ENCODE measurements at places on chromosomes 16 and 17. TPM values are rescaled to one million over a fixed set of nuclear protein-coding genes. Genes with fewer than 3 reads are reported as not detected.

The TBC1D3G gene
- not detected for total RNA-seq

The CEMP1 gene
- not detected for total RNA-seq

The ITGB3 gene
- total RNA-seq, result 1.5 TPM

The CEP295NL gene
- total RNA-seq, result 0.39 TPM

The NPIPA7 gene
- total RNA-seq, result 2.6 TPM

The ZP2 gene
- total RNA-seq, result not detected

DNA sequence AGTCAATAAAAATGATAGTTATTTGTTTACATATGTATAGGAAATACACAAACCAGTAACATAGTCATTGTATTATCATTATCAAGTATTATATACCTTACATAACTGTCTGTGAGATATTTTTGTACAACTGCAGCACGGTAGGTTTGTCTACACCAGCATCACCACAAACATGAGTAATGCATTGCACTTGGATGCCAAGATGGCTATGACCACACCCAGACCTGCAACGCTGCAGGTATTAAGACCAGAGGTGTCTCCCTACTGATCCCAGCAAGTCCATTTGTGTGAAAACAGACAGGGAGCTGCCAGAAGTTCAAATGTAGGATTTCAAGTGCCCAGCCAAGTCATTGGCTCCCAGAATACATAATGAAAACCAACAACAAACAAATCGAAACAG is 34.2 kb upstream of the NOS2 start:
- no peak for DNase-seq

GRCh38 chr16:74521691-74522090 is 85.2 kb downstream of the GLG1 start:
- DNase-seq, result no peak

DNA sequence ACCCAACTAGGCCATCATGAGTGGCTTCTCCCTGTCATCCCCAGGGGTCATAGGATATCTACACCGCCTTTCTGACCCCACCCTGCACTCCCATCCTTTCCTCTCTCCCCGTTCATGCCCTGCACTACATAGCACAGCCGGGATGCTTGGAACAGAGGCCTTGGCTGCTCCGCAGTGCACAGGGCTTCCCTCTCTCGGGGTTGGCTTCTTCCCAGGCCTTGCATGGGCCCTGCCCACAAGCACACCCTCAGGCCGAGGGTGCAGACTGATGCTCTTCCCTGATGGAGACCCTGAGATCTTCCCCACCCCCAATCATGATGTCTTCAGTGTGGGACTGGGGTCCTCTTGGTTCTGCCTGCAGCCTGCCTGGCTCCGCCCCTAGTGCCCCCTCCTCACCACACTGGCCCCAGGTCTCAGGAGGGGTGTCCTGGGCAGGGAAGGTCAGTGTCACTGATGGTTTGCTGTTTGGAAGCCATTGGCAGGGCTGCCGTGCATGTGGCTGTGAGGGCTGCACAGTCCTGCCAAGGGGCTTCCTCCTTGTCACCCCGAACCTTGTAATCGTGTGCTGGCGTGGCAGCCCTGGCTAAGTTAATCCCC is 14.3 kb upstream of the NAGLU start:
- no peak for DNase-seq

DNA sequence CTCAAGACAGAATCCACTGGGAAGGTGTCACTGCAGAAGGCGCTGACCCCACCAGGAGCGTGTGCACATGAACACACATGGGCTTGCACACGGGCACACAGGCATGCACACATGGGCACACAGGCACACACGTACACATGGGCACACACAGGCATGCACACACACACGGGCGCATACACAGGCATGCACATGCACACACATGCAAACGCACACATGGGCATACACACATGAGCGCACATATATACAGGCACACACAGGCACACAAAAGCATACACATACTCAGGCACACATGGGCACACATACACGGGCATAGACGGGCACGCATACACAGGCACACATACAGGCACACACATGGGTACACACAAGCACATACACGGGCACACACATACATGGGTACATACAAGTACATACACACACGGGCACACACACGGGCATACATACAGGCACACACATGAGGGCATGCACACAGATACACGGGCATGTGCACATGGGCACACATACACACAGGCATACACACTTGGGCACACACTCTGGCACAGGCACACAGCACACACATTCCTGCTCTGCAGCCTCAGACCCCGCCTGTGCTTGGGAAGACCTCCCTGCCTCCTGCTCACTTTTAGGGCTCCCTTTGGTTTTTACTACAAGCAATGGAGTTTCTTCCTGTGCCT is 86.8 kb downstream of the ZNF778 start:
- DNase-seq, result no peak

- no peak for DNase-seq
Measured at GRCh38 chr17:41734139-41734948, at the start of gene HAP1. Gene HAP1 (minus strand): TSS chr17:41734643. CDS start chr17:41734634, 9 bp downstream.

- peak; percentile 78 for DNase-seq
Measured at GRCh38 chr17:28405632-28406472, at the start of gene SLC46A1. Gene SLC46A1 (minus strand): TSS chr17:28406212. CDS start chr17:28406114, 98 bp downstream.

- DNase-seq, result no peak
Measured at GRCh38 chr16:10465821-10466220, 80.0 kb downstream of the ATF7IP2 start.

- no peak for DNase-seq
Measured at GRCh38 chr17:65984299-65984698, 207.6 kb downstream of the CEP112 start.

GRCh38 chr16:46895399-46896313 is 11.5 kb downstream of the GPT2 start:
- DNase-seq, result no peak

DNA sequence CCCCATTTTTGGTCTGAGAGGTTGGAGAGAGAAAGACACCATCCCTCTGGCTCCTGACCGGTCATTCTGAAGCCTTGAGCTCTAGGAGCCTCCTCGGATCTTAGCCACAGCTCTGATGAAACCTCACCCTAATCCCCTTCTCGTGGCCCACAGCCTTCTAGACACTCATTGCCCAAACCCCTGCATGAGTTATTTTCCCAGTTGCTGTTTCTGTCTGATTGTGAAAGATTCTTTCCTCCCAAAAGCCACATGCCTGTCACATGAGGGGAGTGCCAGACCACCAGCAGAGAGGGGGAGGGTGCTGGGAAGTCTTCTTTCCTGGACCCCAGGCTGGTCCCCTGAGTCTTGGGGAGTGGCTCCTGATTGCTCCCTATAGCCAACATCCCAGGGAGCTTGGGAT is 17.6 kb upstream of the ABR start:
- peak; percentile 58 for DNase-seq

DNA sequence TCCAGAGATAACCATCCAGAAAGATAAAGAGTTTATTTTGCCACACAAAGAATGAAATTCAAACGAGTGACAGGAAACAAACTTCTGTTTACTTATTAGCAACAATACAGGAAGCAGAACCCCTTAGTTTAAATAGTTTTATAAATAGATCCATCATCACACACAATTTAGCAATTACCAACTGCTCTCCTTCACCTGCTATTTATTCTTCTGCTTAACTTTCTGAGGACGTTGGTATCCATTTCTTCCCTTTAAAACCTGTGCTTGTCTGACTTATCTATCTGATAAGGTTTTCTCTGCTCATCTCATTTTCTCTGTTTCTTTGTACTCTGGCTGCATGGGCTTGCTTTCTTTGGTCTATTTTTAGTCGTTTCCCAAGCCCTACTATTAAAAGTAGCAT is 4.3 kb upstream of the ADAMTS18 start:
- no peak for DNase-seq

DNA sequence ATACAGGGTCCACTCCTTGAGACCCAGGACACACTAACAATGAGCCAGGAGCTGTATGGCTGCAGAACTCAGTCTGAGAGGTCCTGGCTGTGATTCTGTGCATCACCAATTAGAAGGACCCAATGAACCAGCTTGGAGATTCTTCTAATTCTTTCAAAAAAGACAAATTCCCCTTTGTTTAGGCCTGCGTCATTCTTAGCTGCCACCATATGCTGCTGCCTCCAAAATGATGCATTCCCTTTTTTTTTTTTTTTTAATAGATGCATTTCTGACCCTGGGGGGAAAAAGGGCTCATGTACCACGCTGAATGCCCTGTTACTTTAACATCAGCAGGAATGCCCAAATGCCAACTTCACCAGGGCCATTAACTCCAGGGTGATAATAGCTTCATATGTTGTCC is 28.5 kb downstream of the EMP2 start:
- no peak for DNase-seq

- DNase-seq, result no peak
Measured at GRCh38 chr16:4918781-4919251, 18.1 kb downstream of the PPL start.

- DNase-seq, result no peak
Measured at GRCh38 chr17:49457564-49458535, 37.2 kb upstream of the NGFR start.

DNA sequence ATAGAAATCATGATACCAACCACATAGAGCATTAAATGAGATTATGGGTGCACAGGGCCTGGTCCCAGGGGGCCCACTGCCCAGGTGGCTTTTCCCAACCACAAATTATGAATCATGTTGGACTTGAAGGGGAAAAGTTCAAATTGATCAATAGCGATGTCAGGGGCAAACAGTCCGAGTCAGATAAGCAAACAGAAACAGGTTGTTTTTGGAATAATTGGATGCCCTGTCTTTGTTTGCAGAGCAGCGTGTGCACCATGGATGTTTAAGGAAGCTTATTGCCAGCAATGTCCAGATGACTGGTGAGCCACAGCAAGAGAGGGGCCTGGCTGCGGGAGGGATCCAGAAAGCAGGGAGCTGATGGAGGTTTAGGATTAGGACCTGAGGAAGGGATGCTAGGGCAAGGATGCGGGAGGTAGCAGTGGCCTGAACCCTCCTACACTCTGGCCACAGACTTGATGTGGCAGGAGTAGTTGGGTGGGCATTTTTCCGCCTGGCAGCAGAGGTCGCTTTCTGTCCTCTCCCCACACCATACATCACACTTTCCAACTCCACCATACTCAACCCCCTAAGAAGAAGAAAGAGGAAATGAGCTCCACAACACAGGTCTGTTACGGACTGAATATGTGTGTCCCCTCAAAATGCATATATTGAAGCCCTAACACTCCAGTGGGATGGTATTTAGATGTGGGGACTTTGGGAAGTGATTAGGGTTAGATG is 266.4 kb upstream of the RPL38 start:
- no peak for DNase-seq

- DNase-seq, result no peak
Measured at GRCh38 chr16:86073763-86074493, 175.0 kb downstream of the IRF8 start.

GRCh38 chr16:61228371-61228770 is 807.9 kb downstream of the CDH8 start:
- DNase-seq, result no peak

DNA sequence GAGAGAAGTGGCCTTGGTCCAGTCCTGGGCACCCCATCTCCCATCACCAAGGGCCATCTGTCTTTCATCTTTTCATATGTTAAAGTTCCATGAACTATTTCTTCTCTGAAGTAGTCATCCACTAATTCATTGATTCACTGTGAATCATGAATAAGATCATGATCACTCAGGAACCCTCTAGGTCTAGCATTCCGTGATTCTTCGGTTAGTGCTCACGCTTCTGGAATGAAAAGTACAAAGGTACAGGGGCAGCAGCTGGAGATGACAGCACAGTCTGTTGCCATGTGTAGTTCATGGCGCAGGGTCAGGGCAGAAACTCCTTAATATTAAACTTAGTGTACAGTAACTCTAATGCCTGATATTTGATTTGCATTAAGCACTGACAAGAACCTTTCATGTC is 127.1 kb downstream of the CDH13 start:
- DNase-seq, result no peak

All from psoas muscle (tissue), 8 donors.